ENCODE measurements at places on chromosomes 1 and 21. TPM values are rescaled to one million over a fixed set of nuclear protein-coding genes. Genes with fewer than 3 reads are reported as not detected.

DNA sequence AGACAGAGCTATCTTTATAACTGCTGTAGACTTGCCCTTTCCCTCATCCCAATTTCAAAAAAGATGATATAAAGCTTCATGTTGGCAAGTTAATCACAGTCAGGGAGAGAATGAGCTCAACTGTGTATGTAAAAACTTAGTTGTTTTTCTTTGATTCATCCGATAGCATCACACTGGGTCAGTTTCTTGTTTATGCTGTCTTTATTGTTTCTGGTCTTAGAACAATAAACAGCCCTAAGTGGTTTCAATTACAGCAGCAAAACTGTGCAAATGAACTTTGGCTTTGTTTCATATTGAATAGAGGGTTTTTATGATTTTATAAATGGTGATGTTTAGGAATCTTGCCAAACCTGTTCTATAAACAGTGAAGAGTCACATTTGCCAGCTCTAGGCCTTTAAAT, 423.8 kb upstream of the CXADR start:
- H3K27ac ChIP-seq, result no peak overlapping the region
- DNase-seq, result no peak

DNA sequence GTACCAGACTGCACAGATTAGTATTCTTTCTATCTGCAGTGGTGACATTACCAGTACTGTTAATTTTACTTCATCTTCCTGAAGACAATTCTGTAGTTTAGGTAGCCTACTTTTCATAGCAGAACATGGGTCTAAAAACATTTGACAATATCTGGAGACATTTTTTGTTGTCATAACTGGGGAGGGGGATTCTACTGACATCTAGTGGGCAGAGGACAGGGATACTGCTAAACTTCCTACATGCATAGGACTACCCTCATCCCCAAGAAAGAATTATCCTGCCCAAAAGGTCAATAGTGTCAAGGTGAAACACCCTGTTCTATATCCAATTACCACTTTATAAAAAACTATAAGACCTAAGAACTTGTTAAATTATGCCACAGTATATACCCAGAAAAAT, 3.4 kb upstream of the ARHGAP29 start:
- H3K4me1 ChIP-seq, result peaks cover 15% of the 10 kb centered on the region
- H3K27ac ChIP-seq, result no peak overlapping the region
- H3K27me3 ChIP-seq, result no peaks in the 10 kb centered on the region
- peaks cover 8% of the 10 kb centered on the region for H3K36me3 ChIP-seq

DNA sequence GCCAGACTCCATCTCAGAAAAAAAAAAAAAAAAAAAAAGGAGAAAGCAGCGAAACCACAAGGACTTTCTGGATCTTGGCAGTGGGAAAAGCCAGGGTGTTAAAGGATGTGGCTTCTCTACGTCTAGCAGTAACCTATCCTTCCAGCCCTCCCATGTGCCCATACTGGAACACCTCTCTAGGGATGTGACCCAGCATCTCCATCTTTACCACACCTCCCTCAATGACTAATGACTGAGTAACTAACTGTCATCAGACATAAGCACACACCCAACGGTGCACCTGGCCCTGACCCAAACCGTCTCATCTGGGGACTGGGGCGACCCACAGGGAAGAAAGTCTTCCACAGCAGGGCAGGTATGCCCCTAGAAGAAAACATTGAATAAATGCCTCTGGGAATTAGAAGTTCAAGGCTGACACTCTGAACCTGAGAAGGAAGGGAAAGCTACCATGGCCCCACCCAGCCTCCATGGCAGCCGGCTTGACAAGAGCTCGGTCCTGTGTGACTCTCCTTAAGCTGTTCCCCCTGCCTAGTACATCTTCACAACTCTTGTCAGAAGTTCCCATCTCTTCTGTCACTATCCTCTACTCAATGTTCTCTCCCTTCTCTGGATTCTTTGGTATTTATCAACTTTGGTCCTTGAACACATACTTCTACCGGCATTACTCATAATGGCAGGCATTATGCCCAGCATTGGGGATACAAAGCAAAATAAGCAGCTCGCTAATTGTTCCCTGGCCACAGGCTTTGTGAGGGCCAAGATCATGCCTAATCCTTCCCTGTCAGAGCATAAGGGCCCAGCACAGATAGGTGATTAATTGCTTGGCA, 14.8 kb upstream of the PAQR6 start:
- no peak overlapping the region for H3K4me3 ChIP-seq
- DNase-seq, result peak; percentile 27
- H3K4me1 ChIP-seq, result peaks cover 14% of the 10 kb centered on the region
- peak overlapping the region; percentile 58 for H3K27ac ChIP-seq
- no peaks in the 10 kb centered on the region for H3K27me3 ChIP-seq

GRCh38 chr1:40030528-40031135, 9.9 kb upstream of the CAP1 start:
- no peak overlapping the region for H3K4me3 ChIP-seq
- DNase-seq, result no peak
- H3K36me3 ChIP-seq, result peaks cover 3% of the 10 kb centered on the region
- H3K27me3 ChIP-seq, result peaks cover 10% of the 10 kb centered on the region

Gene OR10Z1
- total RNA-seq, result not detected

Gene PTAFR
- total RNA-seq, result not detected

Gene OR14I1
- total RNA-seq, result not detected

DNA sequence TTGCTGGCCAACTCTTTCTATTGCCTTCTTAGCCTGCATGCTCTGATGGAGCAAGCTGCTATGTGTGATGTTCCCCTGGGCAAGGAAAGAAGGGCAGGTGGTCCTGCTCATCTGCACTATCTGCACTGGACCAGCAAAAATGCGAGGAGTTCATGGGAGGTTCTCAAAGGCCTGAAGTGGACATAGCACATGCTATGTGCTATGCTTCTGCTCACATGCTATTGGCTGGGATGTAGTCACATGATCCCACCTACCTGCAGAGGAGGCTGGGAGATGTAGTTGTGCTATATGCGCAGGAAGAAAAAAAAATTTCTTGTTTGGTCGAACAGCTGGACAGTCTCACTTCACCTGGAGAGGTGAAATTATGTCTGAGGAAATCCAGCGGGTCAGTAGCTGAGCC, 587.7 kb downstream of the MATN1 start:
- no peak overlapping the region for H3K4me3 ChIP-seq
- H3K36me3 ChIP-seq, result no peaks in the 10 kb centered on the region
- no peak overlapping the region for H3K27ac ChIP-seq
- peaks cover 25% of the 10 kb centered on the region for H3K27me3 ChIP-seq

DNA sequence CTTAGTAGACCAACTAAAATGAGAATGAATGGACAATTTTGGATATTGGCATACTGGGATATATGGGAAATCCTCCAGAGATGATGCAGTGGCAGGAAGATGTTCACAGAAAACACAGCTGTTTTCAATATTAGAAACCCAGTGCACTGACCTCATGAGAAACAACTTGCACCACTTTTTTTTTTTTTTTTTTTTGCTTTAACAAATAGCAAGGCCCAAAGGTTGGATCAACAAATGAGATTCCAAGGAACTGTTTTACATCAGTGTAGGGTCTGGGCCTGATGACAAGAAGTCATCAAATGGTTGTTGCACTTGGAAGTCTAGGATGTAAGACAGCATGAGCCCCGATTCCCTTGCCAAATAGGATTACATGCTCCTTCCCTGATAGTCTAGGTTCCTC, 110.7 kb downstream of the SLC25A24 start:
- no peaks in the 10 kb centered on the region for H3K4me1 ChIP-seq
- H3K36me3 ChIP-seq, result no peaks in the 10 kb centered on the region
- H3K27me3 ChIP-seq, result peaks cover 8% of the 10 kb centered on the region
- H3K27ac ChIP-seq, result no peak overlapping the region
- DNase-seq, result no peak

DNA sequence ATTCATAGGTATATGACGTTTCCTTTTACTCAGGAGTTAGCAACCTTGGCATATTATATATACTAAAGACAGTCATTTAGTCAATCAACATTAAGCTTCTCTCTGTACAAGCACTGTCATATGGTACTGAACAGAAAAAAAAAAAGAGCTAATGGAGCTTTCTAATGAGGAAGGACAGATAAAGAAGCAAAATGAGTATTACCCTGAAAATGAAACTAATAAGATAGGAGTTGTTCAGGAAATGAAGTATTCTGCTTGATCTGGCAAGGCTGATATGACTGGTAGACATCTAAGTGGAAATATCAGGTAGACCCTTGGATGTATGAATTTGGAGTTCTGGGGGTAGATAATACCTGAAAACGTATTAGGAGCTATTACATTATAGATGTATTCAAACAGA, 4.3 kb upstream of the IKBKE start:
- H3K36me3 ChIP-seq, result peaks cover 7% of the 10 kb centered on the region
- no peak for DNase-seq
- H3K4me3 ChIP-seq, result no peak overlapping the region
- peaks cover 4% of the 10 kb centered on the region for H3K27me3 ChIP-seq
- H3K27ac ChIP-seq, result no peak overlapping the region

All from chondrocyte (in vitro differentiated cells).